ENCODE measurements at places on chromosomes 2 and 18. TPM values are rescaled to one million over a fixed set of nuclear protein-coding genes. Genes with fewer than 3 reads are reported as not detected.

DNA sequence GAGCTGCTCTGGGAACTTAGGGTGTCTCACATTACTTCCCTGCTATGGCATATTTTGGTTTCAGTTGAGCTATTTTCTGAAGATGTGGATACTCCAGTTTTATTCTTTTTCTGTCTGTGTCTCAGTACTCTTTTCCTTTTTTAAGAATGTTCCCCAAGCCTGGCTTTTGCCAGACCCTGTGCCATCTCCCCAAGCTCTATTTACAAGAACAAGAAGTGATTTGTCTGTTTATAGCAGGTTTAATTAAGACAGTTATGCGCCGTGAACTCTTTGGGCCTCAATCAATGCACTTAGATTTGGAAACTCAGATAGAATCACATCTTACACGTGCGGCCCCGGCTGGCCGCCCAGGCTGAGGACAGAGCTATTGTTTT, 8.9 kb upstream of the SATB2 start:
- no peak for DNase-seq

DNA sequence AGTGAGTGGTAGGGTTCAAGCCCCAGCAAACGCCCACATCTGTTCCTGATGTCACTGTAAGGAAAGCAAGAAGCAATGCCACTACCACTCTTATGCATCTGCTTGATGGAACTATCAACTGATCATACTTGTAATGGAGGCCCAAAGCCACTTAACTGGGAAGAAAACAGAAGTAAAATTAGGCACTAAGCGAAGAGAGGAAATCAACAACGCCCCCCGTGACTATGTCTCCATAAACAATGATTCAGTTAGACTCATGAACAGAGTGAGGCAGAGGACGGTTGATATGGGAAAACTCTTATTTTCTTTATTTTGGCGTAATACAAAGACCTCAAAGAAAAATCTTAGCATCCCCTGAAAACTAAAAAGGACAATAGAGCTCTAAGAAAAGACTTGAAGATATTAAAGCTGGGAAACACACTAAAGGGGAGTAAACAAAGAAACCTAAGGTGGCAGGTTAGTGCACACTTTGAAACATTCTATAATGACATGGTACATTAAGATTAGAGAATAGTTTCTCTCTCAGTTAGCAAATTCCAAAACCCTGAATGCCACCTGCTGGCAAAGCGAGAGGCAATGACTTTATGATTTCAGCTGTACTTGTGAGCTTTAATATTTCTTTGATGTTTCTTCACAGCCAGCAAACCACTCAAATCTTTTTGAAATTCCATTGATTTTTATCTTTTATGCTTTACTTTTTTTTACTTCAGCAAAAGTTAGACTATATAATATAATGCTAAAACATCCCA, 86.5 kb downstream of the LRP2 start:
- no peak for DNase-seq

- DNase-seq = no peak
These were observed 506.9 kb upstream of the MYT1L start for GRCh38 chr2:2837746-2838547.

DNA sequence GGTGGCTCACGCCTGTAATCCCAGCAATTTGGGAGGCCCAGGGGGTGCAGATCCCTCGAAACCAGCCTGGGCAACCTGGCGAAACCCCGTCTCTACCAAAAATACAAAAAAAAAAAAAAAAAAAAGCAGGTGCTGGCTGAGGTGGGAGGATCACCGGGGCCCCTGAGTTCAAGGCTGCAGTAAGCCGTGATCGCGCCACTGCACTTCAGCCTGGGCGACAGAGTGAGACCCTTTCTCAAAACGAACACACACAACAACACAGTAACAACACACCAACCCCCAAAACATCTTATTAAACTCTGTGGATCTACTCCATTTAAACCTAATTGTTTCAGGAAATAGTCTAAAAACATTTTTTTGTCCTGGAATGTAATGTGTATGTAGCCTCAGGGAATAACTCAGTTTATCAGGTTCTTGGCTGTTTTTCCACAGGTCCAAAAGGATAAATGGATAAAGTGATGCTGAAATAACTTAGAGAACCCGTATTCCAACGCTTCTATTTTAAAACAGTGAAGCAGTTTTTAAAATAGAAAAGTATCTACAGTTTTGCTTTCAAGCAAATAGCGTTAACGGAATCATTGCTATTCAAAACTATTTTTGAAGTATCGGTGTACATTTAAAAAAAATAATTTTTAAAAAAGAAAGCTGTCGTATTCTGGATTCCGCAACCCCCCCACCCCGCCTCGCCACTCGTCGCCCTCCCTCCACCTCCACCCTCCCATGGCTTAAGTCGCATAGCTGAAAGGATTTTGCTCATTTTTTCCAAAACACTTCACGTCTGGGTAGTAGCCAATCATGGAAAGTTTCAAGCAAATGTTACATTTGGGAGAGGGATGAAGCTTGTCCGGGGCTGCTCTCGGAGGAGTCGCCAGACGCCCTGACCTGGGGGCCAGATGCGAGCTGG, 895 bp upstream of the GLS start:
- DNase-seq = no peak

- DNase-seq = no peak
These were observed 148.0 kb downstream of the FAM210A start for GRCh38 chr18:13578400-13578799.

- no peak for DNase-seq
These were observed 24.1 kb upstream of the RABL2A start for GRCh38 chr2:113602869-113603466.

GRCh38 chr2:37857575-37858399, 67.3 kb upstream of the RMDN2 start:
- DNase-seq = no peak

- no peak for DNase-seq
These were observed 24.8 kb downstream of the BMPR2 start for GRCh38 chr2:202400941-202401340.

GRCh38 chr2:207150284-207150683, 15.5 kb downstream of the KLF7 start:
- no peak for DNase-seq

DNA sequence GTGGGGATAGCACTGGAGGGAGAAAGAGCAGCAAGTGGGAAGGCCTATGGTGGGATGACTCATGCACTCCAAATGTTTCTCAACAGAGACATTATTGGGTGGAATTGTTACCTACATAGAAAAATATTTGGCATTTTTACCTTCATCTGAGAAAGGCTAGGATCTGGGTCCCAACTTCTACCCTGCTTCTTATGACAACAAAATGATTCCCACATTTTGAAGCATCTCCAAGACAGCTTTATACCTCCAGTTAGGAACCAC, 908.9 kb upstream of the GYPC start:
- no peak for DNase-seq

- DNase-seq = no peak
These were observed 927.0 kb upstream of the CRIM1 start for GRCh38 chr2:35428548-35428947.

DNA sequence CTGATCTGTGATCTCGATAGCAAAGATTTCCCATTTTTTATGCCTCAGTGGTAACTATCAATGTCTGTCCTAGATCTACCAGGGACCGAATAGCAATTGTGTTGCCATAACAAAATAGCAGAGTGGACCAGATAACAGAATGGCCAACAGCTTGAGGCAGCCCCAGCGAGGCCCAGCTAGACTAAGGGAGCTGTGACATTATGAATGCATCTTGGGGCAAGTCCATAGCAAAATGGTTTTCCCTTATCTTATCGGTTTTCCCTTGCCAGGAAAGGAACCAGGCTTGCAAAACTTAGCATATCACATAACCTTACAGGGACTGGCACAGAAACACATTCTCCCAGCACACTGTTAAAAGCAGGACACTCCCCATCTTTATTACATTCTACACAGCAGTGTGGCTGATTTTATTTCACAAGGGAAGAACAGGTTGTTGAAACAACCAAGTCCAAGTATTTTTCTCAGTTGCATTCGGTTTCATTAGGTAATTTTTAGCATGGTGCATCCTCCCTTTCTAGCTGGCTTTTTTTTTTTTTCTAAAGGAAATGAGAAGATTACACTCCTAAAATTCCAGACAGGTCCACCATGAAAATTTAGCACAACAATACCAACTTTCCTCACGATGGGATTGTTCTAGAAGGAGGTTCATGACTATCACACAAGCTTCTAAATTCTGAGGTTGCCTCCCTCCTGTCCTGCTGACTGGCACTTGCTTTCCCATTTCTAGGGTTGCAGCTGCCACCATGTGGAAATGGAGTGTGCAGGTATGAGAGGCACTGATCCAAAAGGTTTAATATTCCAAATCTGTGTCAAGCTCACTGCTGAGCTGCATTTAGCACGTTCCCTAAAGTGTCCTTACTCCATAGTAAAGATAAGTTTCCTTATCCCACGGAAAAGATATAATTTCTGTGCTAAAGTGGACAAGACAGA, 97.0 kb upstream of the SLC35G4 start:
- no peak for DNase-seq

DNA sequence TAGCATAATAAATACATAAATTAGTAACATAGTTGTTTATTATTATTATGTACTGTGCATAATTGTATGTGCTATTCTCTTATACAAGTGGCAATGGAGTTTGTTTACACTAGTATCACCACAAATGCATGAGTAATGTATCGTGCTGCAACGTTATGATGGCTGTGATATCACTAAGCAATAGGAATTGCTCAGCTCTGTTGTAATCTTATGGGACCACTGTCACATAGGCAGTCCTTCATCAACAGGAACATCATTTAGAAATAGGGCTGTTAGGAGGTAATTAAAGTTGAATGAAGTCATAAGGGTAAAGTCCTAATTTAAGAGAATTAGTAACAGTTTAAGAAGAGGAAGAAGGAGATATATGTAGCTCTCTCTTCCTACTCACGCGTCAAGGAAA, 33.8 kb downstream of the TEX51 start:
- no peak for DNase-seq

DNA sequence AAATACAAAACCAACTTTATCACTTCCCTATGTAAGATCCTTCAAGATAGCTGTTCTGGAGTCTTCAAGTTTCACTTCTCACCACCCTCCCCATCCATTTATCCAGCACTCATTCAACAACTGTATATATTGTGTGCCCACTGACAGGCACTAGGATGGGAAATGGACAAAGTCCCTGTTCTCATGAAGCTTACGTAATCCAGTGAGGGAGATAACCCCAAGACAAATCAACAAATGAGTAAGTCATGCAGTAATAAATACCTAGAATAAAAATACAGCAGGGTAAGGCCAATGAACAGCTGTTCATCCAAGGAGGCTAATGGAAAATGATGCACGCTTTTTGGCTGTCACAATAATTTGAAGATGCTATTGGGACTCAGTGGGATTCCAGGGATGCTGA, 133.8 kb downstream of the MEMO1 start:
- no peak for DNase-seq

DNA sequence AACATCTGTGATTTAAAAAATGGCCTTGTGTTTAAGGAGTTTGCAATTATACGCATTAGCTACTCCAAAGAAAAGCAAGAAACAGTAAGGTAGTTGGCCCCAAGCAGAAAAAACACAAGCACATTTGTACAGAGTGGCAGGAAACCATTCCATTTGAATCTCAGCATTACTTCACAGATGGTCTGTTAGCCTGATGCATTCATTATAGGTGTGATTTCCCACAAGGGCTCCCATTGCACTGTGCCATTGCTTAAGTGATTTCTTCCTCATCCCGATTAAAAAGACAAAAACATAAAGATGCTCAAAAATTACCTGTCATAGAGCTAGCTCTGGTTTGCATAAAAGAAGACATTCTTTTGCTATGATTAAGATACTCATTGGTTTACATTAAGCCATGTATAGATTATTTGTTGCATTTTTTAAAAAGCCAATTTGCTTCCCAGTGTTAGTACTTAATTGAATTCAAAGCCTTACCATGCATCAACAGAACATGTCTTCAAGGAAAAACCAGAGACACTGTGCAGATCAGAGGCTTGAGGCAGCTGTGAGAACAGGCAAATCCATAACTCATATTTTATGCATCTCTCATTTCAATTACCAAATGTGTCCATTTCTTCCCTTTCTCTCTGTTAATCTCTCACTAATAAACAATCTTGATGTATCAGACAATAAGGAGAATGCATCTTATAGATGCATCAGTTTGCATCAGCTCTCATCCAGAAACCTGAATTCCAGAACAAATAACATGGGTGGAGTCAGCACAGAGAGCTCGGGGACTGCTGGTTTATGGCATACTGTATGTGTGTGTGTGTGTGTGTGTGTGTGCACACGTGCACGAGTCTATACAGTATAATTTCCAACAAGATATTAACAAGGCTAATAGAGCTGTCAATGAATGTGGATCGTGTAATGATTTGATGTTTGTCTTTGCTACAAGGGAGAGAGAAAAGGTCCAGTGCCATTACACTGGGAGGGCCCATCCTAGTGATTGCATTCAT, 558.6 kb upstream of the HS6ST1 start:
- DNase-seq = no peak

DNA sequence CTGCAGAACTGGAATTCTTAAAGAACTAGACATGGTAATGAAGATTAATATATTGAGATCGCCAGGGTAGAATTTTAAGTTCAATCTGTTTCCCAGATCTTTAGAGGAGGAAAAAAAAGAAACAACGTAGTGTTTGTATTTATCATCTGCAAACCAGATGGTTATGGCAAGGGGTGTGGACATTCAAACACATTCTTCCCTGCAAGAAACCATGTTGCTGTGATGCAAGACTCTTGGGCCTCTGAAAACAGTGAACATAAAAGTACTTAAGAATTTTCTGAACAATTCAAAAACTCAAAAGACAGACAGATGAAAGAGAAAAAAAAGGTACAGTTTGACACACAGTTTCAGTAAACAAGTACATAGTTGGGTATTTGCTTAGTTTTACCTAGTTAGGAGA, 35.6 kb downstream of the COL5A2 start:
- peak; percentile 55 for DNase-seq

DNA sequence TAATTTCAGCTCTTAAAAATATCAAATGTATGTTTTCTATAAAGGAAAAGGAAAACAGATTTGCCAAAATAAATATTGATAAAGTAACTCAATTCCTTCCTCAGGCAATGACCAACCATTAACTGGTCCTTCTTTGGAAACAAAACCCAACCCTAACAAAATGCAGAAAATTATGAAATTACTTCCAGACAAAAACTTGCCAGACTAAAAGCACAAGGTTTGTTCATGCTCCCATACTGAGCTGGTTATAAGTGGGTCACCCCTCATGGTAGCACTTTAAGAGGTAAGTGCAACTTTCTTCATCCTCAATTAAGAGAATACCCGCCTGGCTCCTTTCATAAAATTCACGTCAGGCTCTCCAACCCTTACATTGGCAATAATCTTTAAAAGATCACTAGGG, 31.1 kb upstream of the TTC32 start:
- DNase-seq = no peak

GRCh38 chr2:109513230-109513629, 100.5 kb downstream of the SEPTIN10 start:
- DNase-seq = no peak

- no peak for DNase-seq
These were observed 33.3 kb downstream of the ANXA4 start for GRCh38 chr2:69774984-69775982.

- DNase-seq = no peak
These were observed 15.7 kb upstream of the NT5C1B start for GRCh38 chr2:18605115-18605514.

The VIL1 gene
- total RNA-seq = 2.8 TPM

The RMDN2 gene
- total RNA-seq = 8.6 TPM

The DNAJC5G gene
- 0.71 TPM for total RNA-seq

The VIT gene
- total RNA-seq = 16.5 TPM

The EN1 gene
- not detected for total RNA-seq

The EVA1A gene
- not detected for total RNA-seq

The PSMA8 gene
- total RNA-seq = not detected

The TLX2 gene
- total RNA-seq = 1.2 TPM

The HOXD3 gene
- total RNA-seq = 4.6 TPM

The BMP10 gene
- total RNA-seq = not detected

The IRS1 gene
- total RNA-seq = 21.2 TPM

Data from sigmoid colon (tissue), 7 donors.